ENCODE measurements at places on chromosomes 7 and 10.

- no peak for DNase-seq
These were observed 66.0 kb downstream of the NPSR1 start for GRCh38 chr7:34723866-34724490.

- peak; percentile 22 for DNase-seq
These were observed 363.9 kb downstream of the MALRD1 start for GRCh38 chr10:19412531-19412930.

- peak; percentile 44 for DNase-seq
These were observed 11.8 kb downstream of the PODXL start for GRCh38 chr7:131544449-131545301.

DNA sequence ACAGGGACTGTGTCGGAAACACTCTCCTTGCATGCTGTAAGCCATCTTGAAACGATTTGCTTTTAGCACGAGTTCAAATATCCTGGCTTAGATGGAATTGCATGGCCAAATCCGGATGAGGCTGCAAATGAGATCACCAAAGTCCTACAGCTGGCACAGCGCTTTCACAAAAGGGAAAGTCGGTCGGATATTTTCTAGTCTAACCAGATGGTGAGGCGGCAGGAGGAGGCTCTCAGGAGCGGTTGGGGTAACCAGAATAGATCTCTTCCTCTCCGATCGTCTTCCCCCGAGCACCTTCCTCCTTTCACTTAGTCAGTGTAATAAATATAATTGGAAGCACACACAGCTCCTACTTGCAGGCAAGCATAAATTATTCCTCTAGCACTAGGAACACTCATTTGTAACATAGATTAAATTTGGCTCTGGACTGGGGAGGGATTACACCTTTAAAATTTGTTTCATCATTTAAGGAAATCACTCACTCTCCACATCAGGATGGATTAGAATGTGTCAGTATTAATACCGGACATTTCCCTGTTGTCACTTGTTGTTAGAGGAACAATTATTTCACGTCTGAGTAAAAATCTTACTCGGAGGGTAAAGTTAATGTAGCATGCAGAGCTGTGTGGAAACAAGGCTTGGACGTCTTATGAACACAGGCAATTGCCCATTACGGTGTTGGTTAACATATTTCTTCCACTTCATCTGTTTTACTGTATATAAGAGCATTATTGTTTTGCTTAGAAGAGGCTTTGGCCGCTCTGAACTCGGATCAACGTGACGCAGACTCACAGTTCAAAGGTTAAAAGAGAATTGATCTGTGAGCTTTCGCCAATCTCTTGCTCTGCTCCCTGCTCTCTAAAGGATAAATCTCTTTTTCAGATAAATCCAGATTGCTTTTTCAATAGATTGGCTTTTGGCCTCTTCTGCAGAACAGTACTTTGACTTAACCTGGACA is 857.9 kb downstream of the TYW1 start:
- no peak for DNase-seq

DNA sequence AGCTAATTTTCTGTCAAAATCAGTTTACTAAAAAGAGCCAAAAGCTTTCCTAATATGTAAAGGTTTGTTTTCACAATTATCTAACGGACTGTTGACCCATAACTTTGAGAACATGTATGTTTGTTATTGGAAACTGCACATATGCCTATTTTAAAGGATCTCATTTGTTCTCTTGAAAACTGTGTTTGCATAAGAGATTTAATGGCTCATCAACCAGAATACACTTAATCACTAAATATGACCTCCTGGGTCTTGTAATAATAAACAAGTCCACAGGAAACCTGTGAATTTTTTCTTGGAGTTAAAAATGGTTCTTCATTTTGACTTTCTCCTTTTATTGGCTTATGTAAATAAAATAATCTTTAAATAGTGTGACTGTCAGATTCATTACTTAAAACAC is 48.3 kb upstream of the STEAP1B start:
- no peak for DNase-seq

GRCh38 chr10:130871406-130871805 is 440.1 kb downstream of the TCERG1L start:
- no peak for DNase-seq

GRCh38 chr7:32533276-32534029 is 38.2 kb downstream of the AVL9 start:
- DNase-seq, result peak; percentile 7

GRCh38 chr7:127530148-127530547 is 55.2 kb downstream of the GCC1 start:
- DNase-seq, result no peak

- DNase-seq, result no peak
These were observed 556.4 kb downstream of the AUTS2 start for GRCh38 chr7:70154521-70155180.

DNA sequence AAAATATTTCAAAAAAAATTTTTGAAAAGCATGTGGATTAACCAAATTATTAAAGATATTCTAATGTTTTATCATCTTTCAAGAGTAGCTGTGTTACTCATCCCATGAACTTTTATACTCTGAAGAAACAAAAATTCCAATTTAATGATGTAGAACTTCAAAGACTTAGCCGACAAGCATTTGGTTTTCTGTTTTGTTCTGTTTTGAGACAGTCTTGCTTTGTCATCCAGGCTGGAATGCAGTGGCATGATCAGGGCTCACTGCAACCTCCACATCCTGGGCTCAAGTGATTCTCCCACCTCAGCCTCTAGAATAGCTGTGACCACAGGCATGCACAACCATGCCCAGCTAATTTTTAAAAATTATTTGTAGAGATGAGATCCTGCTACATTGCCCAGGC is 17.8 kb upstream of the LCOR start:
- DNase-seq, result no peak

DNA sequence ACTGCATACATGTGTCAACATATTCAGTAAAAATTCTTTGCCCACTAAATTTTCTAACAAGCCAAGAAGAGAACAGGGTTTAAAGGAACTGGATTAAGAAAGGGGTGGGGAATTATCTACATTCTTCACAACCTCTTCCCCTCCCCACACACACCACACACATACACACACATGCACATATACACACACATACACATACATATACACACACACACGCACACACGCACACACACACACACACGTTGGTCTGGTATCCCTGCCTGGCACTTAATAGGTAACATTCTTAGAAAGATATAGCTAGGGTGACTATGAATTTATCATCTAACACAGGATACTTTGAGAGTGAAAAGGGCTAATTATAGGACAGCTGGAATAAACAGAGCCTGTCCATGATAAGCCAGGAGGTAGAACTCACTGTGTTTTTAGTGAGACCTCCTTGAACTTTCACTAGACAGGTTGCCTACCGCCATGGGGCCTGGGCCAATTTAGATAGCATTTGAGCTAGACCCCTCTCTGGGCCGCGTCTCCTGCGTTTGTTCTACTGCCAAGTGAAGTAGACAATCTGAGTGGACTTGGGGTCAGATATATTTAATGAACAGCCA is 33.1 kb upstream of the EPC1 start:
- DNase-seq, result peak; percentile 30

- no peak for DNase-seq
These were observed 38.6 kb downstream of the IL6 start for GRCh38 chr7:22765609-22766008.

- DNase-seq, result no peak
These were observed 1.9 kb downstream of the LRRC72 start for GRCh38 chr7:16528520-16528919.

GRCh38 chr10:67107670-67108069 is 181.8 kb downstream of the LRRTM3 start:
- DNase-seq, result no peak

- no peak for DNase-seq
These were observed 118.8 kb upstream of the SFMBT2 start for GRCh38 chr10:7529638-7530037.

DNA sequence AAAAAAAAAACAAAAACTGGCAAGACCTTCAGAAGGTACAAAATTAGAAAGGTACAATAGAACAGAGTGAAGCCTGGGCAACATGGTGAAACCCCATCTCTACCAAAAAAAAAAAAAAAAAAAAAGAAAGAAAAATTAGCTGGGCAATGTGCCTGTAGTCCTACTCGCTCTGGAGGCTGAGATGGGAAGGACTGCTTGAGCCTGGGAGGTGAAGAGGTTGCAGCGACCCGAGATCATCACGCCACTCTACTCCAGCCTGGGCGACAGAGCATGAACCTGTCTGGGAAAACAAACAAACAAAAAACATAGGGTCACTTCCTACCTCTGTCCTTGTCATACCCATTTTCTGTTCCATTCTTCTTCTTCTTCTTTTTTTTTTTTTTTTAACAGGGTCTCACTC is 45.6 kb upstream of the DLG5 start:
- no peak for DNase-seq

DNA sequence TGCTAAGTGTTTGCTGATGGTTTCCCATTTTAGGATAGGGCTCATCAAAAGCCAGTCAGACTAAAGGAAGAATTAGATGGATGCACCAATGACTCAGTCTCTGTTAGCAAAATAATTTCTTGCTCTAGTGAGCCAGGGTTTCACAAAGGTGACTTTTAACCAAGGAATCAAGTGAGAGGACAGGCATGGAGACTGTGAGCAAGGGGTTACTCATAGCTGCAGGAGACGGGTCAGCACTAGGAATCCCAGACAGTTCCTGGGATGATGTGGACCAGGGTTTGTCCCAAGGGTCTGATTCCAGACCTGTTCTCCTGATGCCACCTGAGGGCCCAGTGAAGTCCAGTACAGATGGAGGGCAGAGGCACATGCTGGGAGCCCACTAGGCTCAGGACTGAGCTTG is 138.1 kb downstream of the NOC3L start:
- DNase-seq, result no peak

- DNase-seq, result no peak
These were observed 24.9 kb upstream of the CARD11 start for GRCh38 chr7:3068530-3068929.

DNA sequence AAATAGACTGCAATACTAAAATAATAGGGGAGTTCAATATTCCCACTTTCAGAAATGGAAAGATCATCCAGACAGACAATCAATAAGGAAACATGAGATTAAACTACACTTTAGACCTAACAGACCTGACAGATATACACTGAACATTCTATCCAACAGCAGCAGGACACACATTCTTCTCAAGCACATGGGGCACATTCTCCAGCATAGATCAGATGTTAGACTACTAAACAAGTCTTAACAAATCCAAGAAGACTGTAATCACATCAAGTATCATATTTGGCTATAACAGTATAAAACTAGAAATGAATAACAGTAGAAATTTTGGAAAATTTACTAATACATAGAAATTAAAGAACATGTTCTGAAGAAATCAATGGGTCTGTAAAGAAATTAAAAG is 458.9 kb upstream of the ANKRD30A start:
- no peak for DNase-seq

DNA sequence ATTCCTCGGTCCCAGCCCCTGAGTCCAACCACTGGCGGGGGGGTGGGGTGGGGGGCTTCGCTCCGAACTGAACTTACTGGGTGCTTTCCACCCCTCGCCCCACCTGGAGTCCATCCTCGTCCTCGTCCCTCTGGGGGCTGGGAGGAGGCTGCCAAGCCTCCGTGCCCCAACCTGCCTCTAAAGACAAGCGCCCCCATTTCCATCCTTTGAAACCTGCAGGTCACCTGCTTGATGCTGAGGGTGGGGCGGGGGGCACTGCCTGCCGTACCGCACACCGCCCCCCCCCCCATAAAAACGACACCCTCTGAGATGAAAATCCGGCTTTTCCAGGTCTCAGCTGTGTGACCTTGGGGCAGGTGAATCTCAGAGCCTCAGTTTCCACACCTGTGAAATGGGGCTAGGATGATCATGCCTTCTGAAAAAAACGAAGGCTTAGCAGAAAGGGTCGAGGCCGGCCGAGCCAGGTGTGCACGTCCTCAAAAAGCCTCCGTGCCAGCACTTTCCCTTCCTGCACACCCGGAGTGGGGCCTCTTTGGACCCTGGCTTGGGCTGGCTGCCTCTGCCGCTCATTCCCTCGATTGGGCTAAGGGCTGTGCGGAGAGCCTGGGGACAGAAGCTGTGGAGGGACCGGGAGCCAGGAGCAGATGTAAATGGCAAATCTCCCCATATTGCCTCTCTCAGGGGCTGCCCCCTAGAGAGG is 967 bp downstream of the ELFN1 start:
- DNase-seq, result no peak

- no peak for DNase-seq
These were observed 30.5 kb downstream of the PLXNA4 start for GRCh38 chr7:132545756-132546155.

GRCh38 chr7:42886129-42886528 is 25.7 kb downstream of the C7orf25 start:
- DNase-seq, result peak; percentile 61

DNA sequence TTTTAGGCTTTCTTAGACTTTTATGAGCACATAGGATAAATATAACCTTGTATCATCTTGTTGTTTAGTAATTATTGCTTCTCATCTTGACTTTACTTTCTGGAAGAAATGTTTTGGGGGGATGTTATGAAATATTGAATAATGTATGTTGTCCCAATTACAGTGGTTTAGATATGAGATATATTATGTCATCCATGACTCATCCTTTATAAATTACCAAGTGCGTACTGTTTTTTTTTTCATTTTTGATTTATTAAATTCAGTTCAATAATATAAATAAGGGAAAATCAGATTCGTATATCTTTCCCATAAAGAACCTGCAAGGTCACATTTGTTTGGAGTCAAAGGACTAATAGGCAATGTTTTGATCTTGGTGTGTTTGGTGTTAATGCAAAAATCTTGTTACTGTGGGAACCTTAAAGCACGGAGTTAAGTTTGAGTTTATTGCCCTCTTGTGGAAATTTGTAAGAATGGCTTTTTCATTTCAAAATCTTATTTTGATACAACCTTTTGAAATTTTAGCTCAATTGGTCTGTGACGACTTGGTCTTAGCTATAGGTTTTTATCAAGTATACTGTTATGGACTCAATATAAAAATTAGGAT is 108.6 kb downstream of the SRI start:
- DNase-seq, result peak; percentile 56

DNA sequence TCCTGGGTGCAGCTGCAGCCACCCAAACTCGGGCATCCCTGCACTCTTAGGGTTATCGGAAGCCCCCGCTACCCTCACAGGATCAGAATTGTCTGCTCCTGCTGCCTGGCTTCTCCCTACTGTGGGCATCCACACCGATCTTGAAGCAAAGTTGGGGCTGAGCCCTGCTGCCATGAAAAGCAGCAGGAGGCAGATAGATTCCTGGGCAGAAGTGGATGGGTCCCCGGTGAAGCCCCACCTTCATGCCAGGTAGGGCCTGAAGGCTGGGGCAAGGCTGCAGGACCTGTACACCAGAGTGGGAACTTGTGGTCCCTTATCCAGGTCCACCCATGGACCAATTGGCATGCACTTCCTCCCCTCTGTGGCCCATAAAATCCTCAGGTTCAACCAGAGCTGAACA is 922.6 kb upstream of the KCND2 start:
- no peak for DNase-seq

DNA sequence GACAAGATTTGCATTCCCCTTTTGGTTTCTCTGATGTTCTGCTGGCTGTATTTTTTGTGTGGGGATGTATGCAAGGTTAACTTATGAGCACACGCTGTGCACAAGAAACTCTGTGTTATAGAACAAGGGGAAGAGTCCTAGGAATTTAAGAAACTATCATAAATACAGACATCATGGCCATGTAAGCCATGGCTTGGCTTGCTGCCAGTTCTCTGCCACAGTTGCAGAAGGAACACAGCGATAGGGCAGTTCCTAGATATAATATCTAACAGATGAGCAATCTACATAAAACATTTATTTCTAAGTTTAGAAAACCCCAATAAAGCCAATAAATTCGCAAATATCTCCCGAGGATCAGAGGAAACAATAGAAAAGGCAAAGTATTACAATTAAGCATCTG is 153.3 kb downstream of the LRRTM3 start:
- peak; percentile 77 for DNase-seq

All from hematopoietic multipotent progenitor cell treated with erythropoietin and hydrocortisone succinate and interleukin-3 and kit ligand, for 8 days (in vitro differentiated cells).